ENCODE measurements at places on chromosomes 4 and X. TPM values are rescaled to one million over a fixed set of nuclear protein-coding genes. Genes with fewer than 3 reads are reported as not detected.

FHL1 gene
- 34.5 TPM for polyA plus RNA-seq

GCNA gene
- polyA plus RNA-seq = 0.61 TPM

USP17L19 gene
- polyA plus RNA-seq = not detected

USP51 gene
- polyA plus RNA-seq = 0.28 TPM

FAM47C gene
- polyA plus RNA-seq = not detected

Measured in mammary epithelial cell (primary cell).